Fibroblast of skin of right quadriceps (primary cell): ENCODE measurements at places on chromosomes 12 and 14.

GRCh38 chr14:68586896-68587751 lies 205.7 kb downstream of the ZFP36L1 start:
- DNase-seq, result peak; percentile 79

DNA sequence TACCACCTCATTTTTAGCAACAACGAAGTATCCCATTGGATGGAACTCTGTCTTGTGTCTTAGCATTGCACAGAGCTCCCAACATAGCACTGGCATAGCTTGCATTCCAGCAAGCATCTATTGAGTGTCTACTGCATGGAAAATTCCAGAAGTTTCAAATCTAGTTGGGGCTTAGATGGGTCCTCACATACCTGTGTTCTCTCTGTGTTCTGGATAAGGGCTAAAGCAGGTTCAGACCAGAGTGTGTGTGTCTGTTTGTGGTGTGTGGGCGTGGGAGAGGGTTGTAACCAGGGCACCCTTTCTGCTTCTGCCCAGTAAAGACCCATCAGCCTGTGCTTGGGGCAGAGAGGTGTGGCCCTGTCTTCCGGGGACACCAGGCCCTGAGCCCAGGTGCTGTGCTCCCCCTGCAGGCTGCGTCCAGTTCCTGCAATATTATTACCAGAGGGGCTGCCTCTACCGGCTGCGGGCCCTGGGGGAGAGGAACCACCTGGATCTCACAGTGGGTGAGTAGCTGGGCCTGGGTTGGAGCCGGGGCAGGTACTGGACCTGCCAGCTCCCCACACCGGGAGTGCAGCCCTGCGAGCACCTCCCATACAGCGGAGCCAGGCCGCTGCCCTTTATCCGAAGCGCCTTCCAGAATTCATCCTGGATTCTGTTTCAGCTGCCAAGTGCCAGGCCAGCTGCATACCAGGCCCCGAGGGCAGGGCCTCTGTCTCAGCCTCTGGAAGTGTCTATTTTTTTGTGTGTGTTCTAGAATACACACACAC lies 20.3 kb downstream of the RHOF start:
- peak; percentile 45 for DNase-seq

GRCh38 chr14:72404998-72405397 lies 472.8 kb downstream of the RGS6 start:
- DNase-seq, result no peak

- peak; percentile 15 for DNase-seq
Measured at GRCh38 chr12:122031342-122032216, 9.9 kb downstream of the BCL7A start.
